ENCODE measurements at places on chromosomes 12 and 14. TPM values are rescaled to one million over a fixed set of nuclear protein-coding genes. Genes with fewer than 3 reads are reported as not detected.

DNA sequence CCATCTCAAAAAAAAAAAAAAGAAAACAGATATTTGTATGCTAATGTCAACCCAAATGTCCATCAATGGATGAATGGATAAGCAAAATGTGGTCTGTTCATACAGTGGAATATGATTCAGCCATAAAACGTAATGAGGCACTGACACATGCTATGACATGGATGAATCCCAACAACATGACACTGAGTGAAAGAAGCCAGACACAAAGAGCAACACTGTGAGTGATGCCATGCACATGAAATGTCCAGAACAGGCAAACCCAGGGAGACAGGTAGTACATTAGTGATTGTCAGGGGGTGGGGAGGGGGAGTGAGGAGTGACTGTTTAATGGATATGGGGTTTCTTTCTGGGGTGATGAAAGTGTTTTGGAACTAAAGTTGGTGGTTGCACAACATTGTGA, 50.2 kb downstream of the ARL6IP4 start:
- DNase-seq = no peak

DNA sequence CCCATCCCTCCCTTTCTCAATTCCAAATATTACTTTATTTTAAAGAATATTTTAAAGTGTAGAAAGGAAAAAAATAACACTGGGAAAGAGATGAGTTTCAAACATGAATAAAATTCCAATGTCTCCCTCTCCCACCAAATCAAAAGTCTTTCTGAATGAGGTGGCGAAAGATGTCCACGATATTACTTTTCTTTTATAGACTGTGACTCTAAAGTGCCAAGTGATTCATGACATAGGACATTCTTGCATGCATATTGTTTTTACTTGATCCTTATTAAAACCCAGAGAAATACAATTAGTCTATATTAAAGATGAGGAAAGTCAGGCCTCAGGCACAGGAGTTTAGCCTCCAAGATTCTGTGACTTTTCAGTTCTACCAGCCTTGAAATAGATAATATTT, 16.0 kb upstream of the LUM start:
- DNase-seq = no peak

CD4 gene
- not detected for polyA plus RNA-seq

TGM1 gene
- polyA plus RNA-seq = 0.76 TPM

DNA sequence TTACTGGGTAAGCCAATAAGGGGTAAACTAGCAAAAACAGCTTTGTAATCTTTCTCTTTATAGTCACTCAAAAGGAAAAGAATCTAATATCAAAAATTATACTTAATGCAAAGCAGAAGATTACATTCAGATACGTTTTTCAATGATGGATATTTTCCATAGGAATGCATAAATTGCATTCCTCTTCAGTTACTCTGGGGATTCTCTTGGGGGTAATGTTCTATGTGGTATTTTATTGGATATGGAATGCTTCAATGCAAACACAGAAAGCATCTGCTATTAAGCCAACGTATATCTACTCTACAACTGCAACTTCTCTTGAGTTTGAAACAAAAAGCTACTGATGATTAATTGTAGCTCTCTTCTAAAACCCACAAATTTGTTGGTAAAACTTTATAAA, 106.0 kb downstream of the SLC41A2 start:
- no peak for DNase-seq

GRCh38 chr14:31440280-31440679, 17.0 kb downstream of the DTD2 start:
- DNase-seq = no peak

All from K562 (cell line).